ENCODE measurements at places on chromosomes 5 and 9.

DNA sequence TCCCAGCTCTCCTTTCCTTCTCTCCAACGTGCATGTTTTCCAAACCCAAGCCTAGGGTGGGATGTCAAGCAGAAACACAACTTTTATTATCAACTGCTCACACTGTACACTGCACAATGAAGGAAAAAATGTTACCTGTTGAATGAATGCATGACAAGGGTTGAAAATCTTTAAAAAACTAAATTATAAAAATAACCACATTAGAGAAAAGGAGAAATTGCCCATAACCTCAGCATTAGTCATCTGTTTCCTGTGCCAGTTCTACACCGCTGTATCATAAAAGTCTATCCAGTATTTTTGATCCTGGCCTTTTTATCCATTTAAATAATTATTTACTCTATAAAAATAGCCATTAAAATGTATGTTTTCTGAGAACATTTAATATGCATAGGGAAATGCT lies 101.1 kb downstream of the APBA1 start:
- peak; percentile 19 for DNase-seq

DNA sequence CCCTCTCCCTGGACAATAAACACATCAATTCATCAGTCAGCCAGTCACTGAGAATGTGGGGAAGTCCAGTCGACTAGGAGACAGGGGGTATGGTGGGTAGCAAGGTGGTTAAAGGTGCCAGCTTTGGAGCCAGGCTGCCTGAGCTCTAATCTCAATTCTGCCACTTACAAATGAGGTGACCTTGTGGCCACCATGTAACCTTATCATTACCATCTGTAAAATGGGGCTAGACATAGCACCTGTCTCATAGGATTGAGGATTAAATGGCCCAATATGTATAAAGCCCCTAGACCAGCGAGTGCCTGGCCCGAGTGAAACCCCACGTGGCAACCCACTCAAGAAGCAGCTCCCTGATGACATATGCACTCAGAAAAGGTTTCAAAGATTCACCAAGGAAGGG lies 73.3 kb upstream of the TBC1D2 start:
- DNase-seq = no peak

DNA sequence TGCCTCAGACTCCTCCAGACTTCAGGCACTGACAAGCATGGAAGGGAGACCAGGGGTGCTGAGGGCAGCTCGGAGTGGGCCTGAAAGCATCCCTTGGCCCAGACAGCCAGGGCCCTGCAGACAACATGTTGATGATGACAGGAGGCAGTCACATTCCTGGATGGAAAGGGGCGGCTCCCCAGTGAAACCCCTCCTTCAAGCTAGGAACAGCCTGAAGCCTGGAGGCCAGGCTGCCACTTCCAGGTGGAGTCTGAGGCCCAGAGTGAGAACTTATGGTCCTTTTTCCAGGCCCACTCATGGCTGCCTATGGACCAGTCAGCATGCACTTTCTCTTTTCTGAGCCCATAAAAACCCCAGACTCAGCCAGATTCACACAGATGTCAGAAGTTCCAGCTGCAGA lies 104.2 kb upstream of the HCN1 start:
- no peak for DNase-seq

DNA sequence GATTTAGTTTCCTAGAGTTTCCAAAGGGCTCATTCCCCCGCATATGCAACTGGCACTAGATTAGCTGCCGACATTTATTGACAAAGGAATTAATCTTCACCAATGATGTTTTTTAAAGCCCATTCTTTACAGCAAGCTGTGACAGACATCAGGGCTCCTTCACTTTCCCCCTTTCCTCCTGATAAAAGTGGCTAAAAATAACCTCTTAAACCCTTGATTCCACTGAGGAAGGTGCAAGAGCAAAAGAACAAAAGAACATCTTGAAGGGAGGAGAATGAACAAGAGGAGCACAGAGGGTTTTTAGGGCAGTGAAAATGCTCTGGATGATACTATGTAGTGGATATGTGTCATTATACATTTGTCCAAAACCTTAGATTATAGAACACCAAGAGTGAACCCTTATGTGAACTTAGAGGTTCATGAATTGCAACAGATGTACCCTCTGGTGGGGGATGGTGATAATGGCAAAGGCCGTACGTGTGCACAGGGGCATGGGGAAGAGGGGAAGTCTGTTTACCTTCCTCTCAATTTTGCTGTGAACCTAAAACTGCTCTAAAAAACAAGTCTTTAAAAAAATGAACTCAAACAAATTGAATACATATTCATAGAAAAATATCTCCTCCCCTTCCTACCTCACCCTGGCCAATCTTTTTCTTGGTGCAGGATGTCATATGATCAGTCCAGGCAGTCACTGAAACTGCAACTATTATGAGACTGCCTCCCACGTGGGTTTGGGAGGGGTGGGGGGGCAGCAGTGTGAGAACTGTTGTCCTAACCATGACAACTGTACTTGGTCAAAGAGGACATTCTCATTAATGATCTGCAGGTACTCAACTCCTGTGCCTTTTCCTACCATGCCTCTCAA lies 83.0 kb downstream of the MARCHF3 start:
- no peak for DNase-seq

GRCh38 chr9:69389437-69389995 lies 64.5 kb downstream of the ENTREP1 start:
- no peak for DNase-seq

DNA sequence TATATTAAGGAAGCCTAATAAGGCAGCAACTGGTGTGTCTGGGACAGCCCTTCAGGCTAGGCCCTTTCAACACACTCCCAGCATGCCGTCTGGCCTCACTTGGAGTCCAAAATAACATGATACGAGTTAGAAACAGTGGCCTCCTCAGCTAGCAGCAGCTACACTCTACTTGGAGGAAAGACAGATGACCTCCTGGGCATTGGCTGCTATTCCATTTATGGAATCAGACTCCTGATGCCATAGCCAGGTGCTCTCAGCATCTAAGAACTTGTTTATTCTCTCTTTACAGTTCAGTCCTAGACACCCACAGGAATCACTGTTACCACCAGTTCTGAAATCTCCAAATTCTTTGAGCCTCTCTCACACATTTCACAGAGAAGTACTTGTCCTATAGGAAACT lies 31.8 kb downstream of the RUSC2 start:
- DNase-seq = peak; percentile 53

DNA sequence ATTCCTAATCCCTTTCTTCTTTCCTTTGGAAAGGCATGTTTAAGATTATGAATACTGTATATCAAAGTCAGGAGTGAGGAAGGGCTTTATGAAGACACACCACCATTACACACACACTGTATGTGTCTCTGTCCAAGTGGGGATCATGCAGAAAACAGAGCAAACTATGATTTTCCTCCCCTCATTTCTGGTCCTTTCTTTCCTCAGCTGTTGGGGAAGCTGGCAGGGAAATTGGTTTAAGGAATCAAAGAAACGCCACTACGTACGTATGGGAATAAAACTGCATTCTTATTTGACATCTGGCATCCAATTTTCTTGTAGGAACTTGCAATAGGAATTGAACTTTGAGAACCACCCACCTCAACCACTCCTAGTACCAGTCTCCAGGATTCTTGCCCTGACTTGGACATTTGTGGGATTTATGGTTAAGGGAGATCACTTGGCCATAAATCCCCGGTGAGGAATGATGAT lies 125.8 kb downstream of the PDE4D start:
- DNase-seq = no peak

GRCh38 chr5:37657046-37657445 lies 182.8 kb downstream of the GDNF start:
- DNase-seq = no peak

DNA sequence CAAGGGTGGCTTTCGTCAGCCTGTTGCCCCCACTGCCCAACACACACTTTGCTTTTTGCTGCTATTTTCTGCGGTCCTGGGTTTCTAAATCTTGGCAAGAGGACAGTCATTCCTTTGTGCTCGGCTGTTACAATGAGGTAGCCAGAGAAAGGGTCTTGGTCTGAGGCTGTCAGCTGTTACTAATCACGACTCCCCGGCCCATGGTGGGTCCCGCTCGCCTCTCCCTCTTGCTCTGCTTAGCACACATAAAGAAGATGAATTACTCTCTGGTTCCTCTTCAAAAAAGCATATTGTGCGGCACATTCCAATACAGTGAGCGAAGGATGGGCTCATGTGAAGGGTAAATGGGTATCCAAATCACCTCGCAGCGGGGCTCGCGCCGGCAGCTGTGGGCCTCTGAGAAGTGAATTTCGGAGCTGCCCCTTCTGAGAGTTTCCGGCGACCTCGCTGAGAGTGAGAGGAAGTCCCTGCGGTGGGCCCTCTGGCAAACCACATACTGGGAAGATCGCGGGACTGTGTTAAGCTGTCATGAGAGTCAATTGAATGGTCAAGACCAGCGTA lies 56.0 kb downstream of the SLC1A3 start:
- DNase-seq = no peak

DNA sequence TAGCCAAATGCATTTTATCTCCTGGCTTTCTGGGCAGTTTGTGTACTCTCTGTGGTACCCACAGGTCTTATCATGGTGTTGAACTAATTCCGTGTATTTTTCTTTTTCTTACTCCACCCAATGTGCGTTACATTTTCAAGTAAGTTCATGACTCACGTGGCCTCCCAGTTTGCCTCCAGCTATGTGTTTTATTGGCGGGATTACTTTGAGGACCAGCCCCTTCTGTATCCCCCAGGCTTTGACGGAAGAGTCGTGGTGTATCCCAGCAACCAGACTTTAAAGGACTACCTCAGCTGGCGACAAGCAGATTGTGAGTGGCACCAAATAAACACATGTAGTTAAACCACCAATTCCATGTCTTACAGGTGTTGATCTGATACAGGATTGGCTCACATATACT lies 3.2 kb downstream of the THG1L start:
- DNase-seq = no peak

- no peak for DNase-seq
Observed at GRCh38 chr5:177435847-177436536, 9.5 kb downstream of the GRK6 start.

GRCh38 chr5:72654231-72654630 lies 147.0 kb upstream of the ZNF366 start:
- no peak for DNase-seq

DNA sequence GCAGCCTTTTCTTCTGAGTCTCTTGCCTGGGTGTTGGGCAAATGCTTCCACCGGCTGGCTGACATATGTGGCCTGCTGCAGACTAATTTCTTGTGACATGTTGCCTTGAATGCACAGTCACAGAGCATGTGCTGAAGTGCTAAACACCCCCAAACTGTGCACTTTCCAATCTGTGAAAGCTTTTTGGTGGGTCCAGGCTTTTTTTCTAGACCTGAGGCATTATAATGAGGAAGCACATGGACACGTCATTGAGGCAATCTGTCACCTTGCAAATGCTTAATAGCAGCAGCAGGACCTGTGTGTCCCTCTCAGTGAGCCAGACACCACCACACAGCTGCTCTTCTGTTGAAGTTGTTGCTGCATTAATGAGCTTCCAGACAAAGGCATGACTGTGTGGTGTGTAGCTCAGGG lies 274.7 kb downstream of the ELAVL2 start:
- DNase-seq = no peak

GRCh38 chr5:148511810-148512347 lies 128.1 kb downstream of the FBXO38 start:
- no peak for DNase-seq

- DNase-seq = no peak
Observed at GRCh38 chr9:131963072-131964030, 116.3 kb downstream of the MED27 start.

DNA sequence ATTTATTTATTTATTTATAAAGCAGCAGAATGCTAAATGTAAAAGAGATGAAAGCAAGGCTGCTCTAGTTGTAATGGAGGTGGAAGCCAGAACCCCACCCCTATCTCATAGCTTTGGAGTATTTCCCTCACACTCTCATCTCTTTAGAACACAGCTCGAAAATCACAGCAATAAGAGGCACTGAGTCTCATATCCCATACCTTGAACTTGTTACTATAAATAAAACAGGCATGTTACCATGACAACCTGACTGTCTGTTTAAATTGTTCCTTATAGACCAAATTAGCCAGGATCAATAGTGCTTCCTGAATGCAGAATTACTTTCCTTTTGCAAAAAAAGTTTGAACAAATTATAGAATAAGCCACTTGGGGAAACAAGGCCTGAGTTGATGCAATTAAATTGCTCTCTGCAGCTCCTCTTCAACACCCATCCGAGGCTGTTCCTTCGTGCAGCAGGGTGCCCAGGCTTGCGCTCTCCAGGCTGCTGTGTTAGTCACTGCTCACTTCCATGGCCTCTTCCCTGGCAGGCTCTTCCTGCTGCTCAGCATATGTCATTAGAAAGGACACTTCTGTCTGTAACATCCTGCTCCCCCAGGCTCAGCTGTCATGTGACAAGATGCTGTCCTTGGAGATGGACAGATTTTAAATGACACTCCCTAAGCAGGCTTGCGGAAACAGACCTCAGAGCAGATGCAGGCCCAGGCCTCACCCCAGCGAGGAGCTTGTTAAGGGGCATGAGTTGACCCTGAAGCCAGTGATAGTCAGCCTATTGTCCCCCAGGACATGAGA lies 120.2 kb downstream of the CARTPT start:
- DNase-seq = no peak

GRCh38 chr5:97909541-97909940 lies 726.5 kb upstream of the RIOK2 start:
- DNase-seq = peak; percentile 35

- DNase-seq = no peak
Observed at GRCh38 chr5:39053189-39053588, 21.0 kb downstream of the RICTOR start.

- DNase-seq = no peak
Observed at GRCh38 chr5:51958473-51958872, 575.2 kb downstream of the ISL1 start.

- DNase-seq = peak; percentile 37
Observed at GRCh38 chr9:115855458-115856133, 298.0 kb upstream of the PAPPA start.

- no peak for DNase-seq
Observed at GRCh38 chr9:122354536-122355199, 16.2 kb upstream of the PTGS1 start.

- no peak for DNase-seq
Observed at GRCh38 chr9:128593039-128593438, 40.7 kb downstream of the SPTAN1 start.

GRCh38 chr5:175516933-175517823 lies 38.8 kb downstream of the SFXN1 start:
- no peak for DNase-seq

- DNase-seq = peak; percentile 83
Observed at GRCh38 chr5:53481887-53482716, 1.7 kb downstream of the FST start.

DNA sequence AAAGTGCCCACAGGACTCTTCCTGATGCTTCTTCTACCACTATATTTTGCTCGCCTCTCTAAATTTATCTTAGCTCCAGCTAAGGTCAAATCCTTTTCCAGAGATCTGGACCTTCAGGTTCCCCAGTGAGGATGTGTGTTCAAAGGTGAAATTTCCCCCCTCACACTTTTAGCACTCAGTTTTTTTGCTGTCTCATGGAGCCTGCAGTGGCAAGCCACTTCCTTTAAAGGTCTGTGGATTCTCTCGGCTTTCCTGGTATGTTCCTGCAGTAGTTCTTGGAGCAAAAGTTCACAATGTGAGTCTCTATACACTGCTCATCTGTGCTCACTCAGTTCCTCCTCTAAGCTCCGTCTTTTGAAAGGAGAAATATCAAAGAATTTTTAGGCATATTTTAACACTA lies 181.4 kb downstream of the LURAP1L start:
- DNase-seq = no peak
